ENCODE measurements at places on chromosomes 2 and 18.

DNA sequence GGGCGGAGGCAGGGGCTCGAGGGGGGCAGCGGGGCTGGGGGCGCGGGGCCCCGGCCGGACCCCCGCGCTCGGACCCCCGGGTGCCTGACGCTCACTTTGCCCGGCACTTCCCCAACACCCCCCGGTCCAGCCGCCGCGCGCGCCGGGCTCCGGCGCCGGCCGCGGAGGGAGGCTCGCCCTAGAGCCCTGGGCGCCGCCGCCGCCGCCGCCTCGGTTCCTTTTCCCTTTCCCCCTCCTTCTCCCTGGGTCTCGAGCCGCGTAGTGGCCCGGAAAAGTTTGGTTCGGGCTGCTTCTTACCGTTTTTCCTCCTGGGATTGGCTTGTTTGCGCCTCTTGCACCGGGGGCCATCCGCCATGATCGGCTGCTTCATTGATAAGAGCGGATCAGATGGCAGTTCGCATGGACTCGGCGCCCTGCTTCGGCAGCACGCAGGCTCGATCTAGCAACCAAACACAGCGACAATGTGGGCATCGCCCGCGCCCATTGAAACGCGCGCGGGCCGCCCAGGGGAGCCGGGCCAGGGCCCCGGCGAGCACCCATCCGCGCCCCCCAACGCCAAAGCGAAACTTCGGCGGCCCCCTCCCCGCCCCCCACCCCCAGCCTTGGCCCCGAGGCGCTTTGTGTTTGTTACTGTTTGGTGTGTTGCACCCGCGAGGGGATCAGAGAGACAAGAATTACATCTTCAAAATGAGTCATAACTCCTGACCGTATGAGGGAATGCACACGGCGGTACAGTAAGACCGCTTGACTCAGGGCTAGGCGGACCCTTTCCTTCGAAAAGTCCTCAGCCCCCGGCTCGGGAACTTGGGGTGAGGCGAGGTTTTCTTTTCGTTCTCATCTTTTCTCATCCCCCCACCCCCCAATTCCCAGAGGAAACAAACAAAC is 2.7 kb downstream of the ZEB2 start:
- DNase-seq: peak; percentile 92

- no peak for DNase-seq
These were observed 2.4 kb downstream of the LRPPRC start for GRCh38 chr2:43993437-43993836.

- DNase-seq: peak; percentile 15
These were observed 99.7 kb downstream of the SLC8A1 start for GRCh38 chr2:40352041-40352702.

- peak; percentile 21 for DNase-seq
These were observed 110.9 kb downstream of the MIB1 start for GRCh38 chr18:21851327-21851961.

DNA sequence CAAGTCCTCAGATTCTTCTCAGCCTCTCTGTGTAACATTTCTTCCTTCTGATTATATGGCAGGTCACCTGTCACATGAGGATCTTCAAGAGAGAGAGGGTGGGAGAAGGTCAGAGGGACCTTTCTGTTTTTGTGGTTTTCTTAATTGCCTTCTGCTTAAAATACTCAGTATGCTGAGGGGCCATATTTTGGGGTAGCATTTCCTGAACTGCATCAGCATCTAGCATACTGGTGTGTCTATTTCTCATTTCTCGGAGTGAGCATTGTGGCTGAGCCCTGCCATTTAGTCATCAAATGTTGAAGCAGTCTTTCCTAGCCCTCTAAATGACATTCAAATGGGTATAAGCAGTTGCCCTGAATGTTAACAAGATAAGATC is 162.7 kb downstream of the MYO3B start:
- DNase-seq: no peak

GRCh38 chr2:38671303-38671702 is 5.4 kb downstream of the GALM start:
- no peak for DNase-seq

GRCh38 chr2:15448250-15448839 is 112.8 kb downstream of the NBAS start:
- no peak for DNase-seq

DNA sequence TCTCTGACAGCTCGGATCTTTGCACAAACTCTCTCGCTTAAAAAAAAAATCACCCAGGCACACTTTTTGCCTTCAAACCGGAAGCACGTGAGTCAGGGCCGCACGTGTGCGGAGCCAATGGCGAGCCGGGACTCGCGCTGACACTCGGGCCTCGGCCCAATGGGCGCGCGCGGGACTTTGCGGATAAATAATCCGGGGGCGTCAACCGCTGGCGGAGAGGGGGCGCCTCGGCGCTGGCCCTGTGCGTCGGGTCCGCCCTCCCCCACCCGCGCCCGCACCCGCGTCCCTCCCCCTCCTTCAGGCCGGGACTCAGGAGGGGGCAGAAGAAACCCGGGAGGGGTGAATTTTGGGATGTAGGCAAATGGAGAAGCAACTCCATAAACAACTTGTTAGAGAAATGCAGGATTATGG is 319 bp upstream of the EN1 start:
- DNase-seq: no peak

DNA sequence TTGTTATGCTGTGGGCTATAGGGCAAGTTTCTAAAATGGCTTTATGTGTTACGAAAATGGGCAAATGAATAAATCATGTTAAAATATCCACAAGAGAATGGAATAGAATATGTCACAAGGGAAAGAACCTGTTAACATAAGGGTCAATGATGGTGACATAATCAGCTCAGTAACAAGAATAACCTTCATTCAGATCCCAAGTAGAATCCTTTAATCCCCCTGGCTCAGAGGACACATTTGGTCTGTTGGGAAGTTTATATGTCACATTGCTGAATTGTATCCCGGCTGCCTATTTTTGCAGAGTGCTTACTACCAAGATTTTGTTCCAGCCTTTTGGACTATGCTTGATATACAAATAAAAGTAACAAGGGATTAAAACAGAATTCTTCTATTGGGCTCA is 13.1 kb upstream of the LGALSL start:
- DNase-seq: no peak

- DNase-seq: no peak
These were observed 75.4 kb upstream of the ZEB2 start for GRCh38 chr2:144595279-144595678.

DNA sequence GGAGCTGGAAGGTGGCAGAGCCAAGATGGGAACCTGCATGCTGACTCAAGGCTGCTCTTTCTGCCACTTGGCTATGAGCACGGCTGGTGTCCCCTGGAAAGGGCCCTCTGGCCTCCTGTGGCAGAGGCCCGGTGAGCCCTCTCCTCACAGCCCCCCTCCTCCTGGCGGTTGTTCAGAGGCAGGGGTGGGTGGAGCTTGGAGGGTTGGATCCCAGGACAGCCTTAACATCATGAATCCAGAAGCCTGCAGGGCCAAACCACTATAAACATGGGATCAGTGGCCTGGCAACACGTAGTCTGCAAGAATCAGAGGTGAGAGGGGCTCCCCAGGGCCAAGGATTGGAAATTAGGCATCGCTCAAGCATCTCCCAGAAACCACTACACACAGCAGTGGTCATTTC is 48.5 kb upstream of the LOXHD1 start:
- DNase-seq: no peak

- DNase-seq: peak; percentile 98
These were observed 597.5 kb downstream of the SLC4A3 start for GRCh38 chr2:220224691-220225543.

GRCh38 chr2:238920601-238921001 is 72.7 kb downstream of the TWIST2 start:
- no peak for DNase-seq

GRCh38 chr2:133483181-133483580 is 85.1 kb downstream of the NCKAP5 start:
- DNase-seq: no peak

DNA sequence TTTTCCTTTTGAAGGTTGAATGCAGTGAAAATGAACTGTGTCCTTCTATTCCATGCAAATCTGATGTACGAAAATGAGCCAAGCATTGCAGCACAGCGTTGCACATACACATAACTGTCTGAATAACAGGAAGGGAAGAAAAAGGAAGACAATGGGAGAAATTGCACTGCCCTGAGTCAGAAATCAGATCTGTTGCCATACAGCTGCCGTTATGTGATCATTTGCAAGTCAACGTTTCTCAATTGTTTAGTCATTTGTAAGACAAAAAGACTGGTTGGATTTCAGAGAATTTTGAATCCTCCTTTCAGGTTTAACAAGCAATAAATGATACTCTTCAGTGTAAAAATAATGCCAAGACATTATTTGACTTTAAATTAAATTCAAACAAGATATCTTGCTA is 284.1 kb downstream of the DSEL start:
- DNase-seq: peak; percentile 43

- no peak for DNase-seq
These were observed 36.0 kb downstream of the GCA start for GRCh38 chr2:162379719-162380580.

GRCh38 chr18:46268671-46269070 is 164.5 kb downstream of the HAUS1 start:
- DNase-seq: no peak

DNA sequence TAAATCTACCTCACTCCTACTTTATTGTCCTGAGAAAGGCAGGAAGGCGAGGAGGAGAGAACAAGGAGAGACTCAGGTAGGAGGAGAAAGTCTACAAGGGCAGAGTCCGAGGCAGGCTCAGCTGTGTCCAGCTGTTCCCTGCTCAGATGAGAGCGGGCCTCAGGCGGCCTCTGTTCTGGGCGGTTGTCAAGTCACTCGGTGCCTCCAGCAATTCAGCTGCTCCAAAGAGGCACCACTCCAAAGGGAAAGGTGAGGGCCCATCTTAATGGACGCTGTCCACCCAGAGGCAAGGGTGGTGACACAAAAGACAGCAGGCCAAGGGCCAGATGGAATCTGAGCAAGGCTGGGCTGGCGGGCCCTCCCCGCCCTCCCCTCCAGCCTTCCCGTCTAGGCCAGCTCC is 101.4 kb upstream of the EPAS1 start:
- no peak for DNase-seq

DNA sequence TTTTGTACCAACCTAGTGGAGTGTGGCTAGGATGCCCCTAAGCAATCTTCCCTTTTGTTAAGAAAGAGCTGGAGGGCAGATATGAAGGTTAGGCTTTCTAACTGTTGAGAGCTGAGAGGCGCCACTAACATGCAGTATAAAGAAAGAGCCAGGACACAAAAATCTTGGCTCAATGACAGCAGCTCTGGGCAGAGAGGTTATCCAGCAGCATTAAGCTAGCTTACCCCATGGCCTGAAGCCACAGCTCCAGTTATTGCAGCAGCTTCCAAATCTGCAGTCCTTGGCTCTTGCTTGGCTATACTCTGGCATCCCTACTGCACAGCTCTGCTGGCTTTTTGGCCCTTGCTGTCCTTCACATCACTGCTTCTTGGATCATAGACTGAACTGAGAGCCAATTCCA is 213.4 kb downstream of the GPD2 start:
- DNase-seq: no peak

GRCh38 chr2:95374451-95374920 is 28.0 kb upstream of the FAHD2A start:
- no peak for DNase-seq

DNA sequence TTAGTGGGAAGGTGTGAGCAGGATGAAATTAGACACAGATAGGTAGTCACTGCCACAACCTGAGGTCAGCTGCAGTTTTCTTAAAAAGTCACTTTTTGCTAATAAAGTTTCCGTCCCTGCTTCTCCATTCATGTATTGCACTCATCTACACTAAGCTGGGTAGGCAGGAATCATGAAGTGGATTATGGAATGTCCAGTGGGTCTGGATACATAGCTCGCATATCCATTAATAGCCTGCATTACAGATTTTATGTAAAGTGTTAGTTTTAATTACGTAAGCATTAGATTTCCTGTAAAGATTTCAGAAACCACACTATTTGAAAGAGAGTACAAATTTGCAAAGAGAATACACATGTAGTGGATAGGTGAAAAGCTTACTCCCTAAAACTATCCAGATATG is 30.4 kb downstream of the PTPRM start:
- no peak for DNase-seq

GRCh38 chr2:164655750-164656149 is 34.5 kb upstream of the GRB14 start:
- DNase-seq: no peak

DNA sequence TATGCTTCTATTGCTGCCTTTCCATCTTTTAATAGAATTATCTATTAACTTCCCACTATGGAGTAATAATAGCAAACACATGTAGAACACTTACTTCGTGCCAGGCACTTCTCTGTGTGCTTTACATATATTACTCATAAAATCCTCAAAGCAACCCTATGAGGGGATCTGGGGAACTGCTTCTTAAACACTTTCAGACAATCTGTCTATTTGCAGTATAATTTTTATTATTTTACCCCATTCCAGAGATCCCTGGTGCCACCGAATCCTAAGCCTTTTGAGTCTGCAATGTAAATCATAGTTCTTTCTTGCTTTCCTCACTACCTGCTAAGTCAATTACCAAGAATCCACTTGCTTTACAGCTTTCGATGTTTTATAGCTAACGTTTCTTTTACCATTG is 25.6 kb upstream of the GCFC2 start:
- no peak for DNase-seq

GRCh38 chr2:223929571-223930102 is 15.5 kb downstream of the WDFY1 start:
- no peak for DNase-seq

GRCh38 chr2:30282721-30283120 is 51.4 kb downstream of the LBH start:
- no peak for DNase-seq

- no peak for DNase-seq
These were observed 7.8 kb upstream of the ARHGAP25 start for GRCh38 chr2:68726608-68727367.

DNA sequence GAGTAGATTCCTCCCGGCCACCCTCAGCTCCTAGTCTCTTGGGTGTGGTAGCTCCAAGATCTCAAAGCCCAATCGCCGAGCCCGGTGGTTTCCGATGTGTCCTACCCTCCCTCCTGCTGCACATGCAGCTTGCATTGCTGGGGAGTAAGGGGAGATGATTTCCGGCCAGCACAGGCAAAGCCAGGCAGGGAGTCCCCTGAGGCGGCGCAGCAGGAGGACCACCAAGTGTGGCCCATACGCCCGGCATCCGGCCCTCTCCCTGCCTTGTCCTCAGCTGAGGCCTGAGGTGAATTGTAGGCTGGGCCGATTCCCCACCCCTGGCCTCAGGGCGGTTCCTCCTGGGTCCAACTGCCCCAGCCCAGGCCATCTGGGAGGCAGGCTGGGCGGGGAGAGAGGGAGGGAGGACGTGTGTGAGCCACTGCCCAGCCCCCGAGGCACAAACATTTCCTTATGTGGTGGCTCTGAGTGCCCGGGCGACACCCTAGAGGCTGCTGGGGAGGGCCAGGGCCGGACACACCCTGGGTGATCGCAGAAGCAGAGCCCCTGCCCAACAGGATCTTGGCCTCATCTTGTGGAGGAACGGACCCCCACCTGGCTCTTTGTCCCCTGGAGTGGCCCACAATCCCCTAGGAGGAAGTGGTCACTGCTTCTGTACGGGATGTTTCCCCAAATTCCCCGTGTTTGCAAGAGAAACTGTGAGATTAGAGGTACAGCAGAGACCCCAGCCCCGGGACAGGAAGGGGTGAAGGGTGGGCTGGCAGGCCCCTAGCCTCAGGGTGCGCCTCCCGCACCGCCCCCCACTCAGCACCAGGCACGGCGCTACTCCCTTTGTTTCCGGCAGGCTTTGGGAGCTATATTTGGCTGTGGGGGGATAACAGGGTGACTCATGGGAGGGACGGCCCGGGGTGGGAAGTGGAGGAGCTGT is 41.9 kb upstream of the PTMA start:
- peak; percentile 90 for DNase-seq

All from HFFc6 (cell line).